ENCODE measurements at places on chromosomes 13 and 19. TPM values are rescaled to one million over a fixed set of nuclear protein-coding genes. Genes with fewer than 3 reads are reported as not detected.

Gene PROZ
- total RNA-seq, result not detected

Gene MCF2L
- total RNA-seq, result 2.2 TPM

Gene MAST3
- 31.0 TPM for total RNA-seq

Gene RASIP1
- 0.14 TPM for total RNA-seq

Gene CCL25
- 6.0 TPM for total RNA-seq

Gene HOMER3
- not detected for total RNA-seq

Gene CEACAM8
- total RNA-seq, result not detected

Gene ACOD1
- not detected for total RNA-seq

Gene FAAP24
- 4.4 TPM for total RNA-seq

Gene GRK1
- total RNA-seq, result not detected

Gene MED25
- 49.9 TPM for total RNA-seq

Gene ZNF667
- total RNA-seq, result 0.24 TPM

Gene LILRB3
- total RNA-seq, result 4.8 TPM

Gene ZNF20
- 3.9 TPM for total RNA-seq

Gene UHRF1
- 83.9 TPM for total RNA-seq

Gene DCLK1
- total RNA-seq, result not detected

Gene TEX26
- total RNA-seq, result not detected

Gene ZFP36
- 112 TPM for total RNA-seq

Gene ACTMAP
- total RNA-seq, result 15.5 TPM

Gene ZNF845
- total RNA-seq, result 11.0 TPM

Gene CBY2
- total RNA-seq, result not detected

Gene COL4A1
- 0.41 TPM for total RNA-seq

Gene ANGPTL4
- total RNA-seq, result 0.75 TPM

Gene SPACA4
- not detected for total RNA-seq

Gene SULT2A1
- not detected for total RNA-seq

Gene PCDH8
- 0.05 TPM for total RNA-seq

Gene STAP2
- 11.4 TPM for total RNA-seq

Gene ZNF30
- total RNA-seq, result 6.2 TPM

Gene HIPK4
- total RNA-seq, result not detected

Gene AP1M2
- not detected for total RNA-seq

Gene ZNF383
- 13.6 TPM for total RNA-seq

Gene ZNF443
- 6.5 TPM for total RNA-seq

Gene SRRM5
- 0.40 TPM for total RNA-seq

All from activated naive CD4-positive, alpha-beta T cell treated with anti-CD3 and anti-CD28 coated beads, Interleukin-2, amount 10 ng/mL, durations not matched to agents 5 hours and 36 hours (primary cell).